ENCODE measurements at places on chromosomes 1 and 21. TPM values are rescaled to one million over a fixed set of nuclear protein-coding genes. Genes with fewer than 3 reads are reported as not detected.
A peak's percentile ranks its signal among the peaks of the same experiment; 100 is the strongest.

DNA sequence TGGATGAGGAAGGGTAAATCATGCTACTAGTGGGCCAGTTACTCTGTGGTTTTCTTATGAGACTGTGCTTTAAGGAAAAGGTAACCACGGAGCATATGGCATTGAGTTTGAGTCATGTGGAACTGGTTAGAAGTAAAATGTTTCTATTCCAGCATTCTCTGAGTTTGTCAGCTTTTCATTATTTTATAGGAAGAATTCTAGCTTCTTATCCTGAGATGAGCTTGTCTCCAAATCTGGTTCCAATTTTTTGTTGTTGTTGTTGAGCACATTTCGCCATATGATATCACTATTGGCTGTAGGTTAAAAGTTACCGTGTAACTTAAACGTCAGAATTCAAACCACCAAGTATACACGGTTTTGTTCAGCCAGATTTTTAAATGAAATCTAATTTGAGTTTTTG, 69.9 kb downstream of the ATF6 start:
- DNase-seq: no peak

DNA sequence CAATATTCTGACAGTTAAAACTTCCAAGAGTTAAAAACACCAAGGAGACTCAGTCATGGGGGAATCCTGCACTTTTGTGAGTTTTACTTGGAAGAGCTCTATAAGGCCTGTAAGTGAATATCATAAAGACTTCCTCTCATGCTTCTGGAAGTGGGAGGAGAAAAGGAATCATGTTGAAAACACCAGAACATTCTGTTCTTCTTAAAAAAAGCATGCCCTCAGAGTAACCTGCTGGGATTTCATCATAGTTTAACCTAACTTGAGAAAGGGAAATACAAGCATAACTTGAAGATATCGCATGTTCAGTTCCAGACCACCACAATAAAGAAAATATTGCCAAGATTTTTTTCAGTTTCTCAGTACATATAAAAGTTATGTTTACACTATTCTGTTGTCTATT, 51.9 kb downstream of the COL11A1 start:
- DNase-seq: no peak

The PAFAH2 gene
- total RNA-seq: 14.1 TPM

DNA sequence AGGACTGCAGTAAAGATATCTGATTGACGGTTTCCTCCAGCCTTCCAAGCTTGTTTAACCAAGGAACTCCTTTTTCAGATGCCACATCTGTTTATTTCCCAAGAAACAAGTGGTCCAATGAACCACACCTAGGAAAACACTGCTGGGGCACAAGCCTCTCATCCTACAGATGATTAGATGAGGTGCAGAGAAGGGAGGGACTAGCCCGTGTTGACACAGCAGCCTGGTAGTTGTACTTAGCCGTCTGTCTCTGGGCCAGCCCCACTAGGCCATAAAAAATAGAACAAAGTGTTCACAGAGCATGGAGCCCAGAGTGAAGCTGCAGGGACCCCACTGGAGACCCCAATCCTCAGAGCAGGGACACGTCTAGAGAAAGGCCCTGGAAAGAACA, 32.1 kb downstream of the LRP8 start:
- DNase-seq: no peak

DNA sequence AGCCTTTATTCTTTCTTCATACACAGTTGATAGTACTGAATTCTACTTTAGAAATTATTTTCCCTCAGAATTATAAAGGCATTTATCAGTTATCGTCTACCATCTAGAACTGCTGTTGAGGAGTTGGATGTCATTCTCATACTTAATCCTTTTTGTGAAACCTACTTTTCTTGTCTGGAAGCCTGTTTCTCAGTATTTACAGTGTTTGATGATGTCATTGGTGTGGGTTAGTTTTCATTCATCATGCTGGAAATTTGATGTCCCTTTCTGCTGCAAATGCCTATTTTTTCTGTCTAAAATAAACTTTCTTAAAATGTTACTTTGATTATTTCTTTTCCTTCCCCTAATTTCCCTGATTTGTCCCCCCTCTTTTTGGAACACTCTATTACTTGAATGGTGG, 22.8 kb upstream of the ZNF281 start:
- DNase-seq: no peak

DNA sequence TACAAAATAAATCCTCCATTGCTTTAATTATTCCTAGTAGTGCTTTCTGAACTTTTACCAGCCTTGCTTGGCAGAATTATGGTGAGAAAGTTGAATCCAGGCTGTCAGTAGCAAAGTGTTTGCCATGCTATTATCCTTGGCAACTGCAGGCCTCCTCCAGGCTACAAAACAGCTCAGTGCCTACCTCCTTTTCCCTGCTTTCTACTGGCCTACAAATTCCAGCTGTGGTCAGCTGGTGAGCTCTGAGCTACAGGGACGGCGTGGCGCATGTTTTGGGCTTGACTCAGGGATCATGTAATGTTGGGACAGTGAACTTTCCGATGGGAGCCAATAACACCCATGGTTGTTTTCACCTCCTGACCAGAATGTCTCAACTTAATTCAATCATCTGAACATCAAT, 456.1 kb upstream of the ADAMTS5 start:
- no peak for DNase-seq

The FABP3 gene
- 1.1 TPM for total RNA-seq

DNA sequence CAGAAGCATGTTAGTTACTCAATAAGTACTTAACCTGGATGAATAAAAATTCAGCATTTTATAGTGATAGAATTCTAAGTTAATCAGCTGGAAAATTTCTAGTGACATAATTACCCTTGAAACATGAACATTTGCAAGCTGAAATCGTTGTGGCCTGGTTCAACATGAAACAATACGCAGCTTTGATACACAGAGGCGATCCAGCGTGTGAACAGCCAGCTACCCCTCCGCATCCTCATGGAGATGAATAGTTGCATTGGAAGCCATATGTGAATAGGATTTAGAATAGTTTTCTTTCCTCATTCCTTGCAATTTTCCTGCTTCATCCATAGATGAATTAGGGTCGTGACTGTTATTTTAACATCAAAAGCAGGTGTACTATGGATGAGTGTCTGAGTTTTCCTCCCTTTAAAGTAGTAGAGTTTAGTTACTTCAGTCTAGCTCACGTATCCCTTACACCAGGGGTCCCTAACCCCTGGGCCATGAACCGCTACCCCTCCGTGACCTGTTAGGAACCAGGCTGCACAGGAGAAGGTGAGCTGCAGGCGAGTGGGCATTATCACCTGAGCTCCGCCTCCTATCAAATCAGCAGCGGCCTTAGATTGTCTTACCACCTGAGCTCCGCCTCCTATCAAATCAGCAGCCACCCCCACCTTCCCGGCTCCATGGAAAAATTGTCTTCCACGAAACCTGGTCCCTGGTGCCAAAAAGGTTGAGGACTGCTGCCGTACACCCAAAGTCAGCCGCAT, 6.2 kb upstream of the TARBP1 start:
- no peak for DNase-seq

DNA sequence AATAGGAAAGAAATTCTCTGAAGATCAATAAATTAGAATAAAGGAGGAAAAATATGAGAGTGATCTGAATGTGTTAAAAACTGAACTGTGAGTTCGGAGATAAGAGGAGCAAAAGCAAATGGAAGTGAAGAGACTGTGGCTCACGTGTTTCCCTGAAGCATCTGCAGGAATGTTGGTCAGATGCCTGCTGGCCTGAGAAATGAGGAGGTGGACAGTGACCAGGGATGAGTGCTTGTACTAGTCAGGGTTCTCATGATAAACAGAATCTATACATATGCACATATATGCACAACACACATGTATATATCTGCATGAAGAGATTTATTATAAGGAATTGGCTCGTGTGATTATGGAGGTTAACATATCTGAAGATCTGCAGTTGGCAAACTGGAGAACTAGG, 103.4 kb upstream of the TIAM1 start:
- DNase-seq: no peak

DNA sequence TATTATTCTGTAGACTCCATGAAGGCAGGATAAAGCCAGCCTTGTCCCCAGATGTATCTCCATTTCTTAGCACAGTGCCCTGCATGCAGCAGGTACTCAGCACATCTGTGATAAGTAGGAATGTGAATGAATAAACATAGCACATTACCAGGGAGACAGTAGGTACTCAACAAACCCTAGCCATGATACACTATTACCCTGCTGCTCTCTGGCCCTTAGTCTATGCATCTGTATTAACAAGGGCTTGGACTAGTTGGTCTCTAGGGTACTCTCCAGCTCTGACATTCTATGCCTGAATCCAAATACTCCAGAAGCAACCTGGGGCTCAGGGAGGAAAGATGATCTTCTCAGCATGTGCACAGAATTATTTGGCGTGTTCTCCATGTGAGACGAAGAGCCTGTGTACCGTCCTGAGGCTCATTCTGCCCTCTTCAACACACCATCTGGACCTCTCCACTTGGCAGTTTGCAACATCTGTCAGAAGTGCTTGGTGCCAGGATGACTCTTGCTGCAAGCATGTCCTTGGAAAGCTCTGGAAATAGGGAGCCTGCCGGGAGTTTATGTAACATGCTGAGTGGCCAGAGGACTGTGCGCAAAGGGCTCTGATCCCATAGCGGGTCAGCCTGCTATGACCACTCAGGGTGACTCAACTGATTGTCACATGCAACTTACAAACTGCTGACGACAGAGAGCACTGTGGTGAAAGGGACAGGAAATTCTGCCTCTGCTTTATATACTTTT, 228.2 kb upstream of the USP24 start:
- DNase-seq: peak; percentile 58

DNA sequence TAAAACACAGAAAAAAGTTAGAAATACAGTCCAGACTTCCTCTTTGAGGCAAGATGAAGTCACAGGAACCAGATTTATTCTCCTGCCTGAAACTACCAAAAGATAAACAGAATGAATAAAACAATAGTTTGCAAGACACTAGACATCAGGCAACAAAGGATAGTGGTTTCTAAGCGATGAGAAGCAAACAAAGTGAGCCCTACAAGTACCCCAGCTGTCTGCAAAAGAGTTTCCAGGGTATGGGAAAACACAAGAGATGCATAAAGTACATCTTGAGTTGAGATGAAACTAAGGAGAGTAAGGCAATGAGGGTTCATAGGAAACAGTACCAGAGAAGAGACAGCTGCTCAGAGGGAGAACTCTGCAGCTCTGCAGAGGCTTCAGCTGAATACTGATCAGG, 83.3 kb upstream of the COL24A1 start:
- DNase-seq: no peak

Measured in dermis blood vessel endothelial cell (primary cell).